ENCODE measurements at places on chromosomes 6 and 20.

DNA sequence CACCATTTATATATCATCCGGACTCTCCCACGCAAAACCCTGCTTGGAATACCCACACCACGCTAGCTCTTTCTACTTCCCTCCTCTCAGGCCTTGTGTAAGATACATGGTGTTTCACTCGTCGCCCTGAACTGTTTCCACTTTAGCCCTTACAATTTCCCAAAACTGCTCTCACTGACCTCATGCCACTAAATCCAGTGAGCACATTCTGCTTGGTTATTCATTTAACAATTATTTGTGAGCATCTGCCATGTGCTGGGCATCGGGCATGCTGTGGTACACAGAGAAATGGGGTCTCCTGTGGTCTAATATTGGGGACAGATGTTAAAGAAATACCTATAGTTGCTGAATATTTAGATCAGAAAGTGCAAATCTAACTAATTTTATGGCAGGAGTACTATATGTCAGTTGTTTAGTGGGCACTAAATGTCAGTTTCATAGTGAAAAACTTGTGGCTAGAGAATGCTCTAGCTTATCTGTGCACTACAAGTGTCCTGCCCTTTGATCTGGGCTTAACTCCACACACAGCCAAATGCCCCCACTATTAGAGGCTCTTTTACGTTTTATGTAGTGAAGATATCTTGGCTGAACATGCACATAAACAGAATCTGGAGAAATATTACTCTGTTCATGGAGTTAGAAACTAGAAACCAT, 41.0 kb downstream of the PLEKHG1 start:
- no peak for DNase-seq

- DNase-seq = no peak
Observed at GRCh38 chr6:7916959-7917358, 6.4 kb upstream of the TXNDC5 start.

DNA sequence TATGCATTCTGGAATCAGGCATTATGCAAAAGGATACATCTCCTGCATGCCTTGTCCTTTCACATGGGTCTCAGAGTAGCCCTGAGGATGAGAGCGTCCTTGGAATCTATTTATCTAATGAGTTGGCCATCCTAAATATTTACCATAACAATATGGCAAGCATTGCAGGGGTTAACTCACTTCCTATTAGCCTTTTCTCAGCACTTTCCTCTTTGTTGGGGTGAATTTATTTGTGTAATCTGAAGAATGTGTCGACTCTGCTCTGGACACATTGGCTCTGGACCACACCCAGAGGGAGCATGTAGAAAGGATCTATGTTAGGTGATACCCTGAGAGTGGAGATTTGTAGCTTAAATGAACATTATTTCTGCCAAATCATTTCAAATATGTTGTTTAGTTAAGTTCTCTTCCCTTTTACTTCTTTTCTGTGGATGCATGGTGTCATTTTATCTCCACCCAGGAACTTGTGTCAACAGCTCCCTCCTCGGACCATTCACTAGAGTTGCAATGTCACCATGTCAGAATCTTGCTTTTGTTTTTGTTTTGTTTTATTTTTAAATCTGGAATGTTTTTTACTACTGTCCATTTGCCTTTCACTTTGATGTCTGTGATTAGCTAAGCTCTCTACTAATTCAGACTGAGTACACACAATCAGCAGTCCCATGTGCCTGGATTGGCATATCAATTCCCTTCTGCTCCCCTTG, 757.0 kb upstream of the MMS22L start:
- no peak for DNase-seq

- DNase-seq = no peak
Observed at GRCh38 chr6:116029535-116029934, 31.2 kb downstream of the FRK start.

GRCh38 chr6:49556429-49556837, 6.0 kb downstream of the C6orf141 start:
- DNase-seq = no peak

DNA sequence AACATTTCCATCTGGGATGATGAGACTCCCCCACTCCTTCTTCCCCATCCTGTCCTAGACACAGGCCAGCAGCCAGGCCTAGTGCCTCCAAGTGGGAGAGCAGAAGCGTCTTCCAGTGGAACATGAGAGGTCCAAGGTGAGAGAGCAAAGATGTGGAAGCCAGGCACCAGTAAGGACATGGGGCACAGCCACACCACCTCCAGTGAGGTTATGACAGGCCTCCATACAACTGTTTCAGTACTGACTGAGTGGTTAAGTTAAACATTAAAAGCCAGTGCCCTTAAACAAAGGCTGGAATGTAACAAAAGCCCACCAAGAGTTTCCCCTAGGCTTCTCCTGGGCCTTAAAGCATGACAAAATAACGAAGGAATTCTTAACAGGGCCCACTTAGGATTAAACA, 5.3 kb downstream of the ZBTB24 start:
- DNase-seq = no peak
